AG08396 (cell line): ENCODE measurements at places on chromosomes 1 and 21.

DNA sequence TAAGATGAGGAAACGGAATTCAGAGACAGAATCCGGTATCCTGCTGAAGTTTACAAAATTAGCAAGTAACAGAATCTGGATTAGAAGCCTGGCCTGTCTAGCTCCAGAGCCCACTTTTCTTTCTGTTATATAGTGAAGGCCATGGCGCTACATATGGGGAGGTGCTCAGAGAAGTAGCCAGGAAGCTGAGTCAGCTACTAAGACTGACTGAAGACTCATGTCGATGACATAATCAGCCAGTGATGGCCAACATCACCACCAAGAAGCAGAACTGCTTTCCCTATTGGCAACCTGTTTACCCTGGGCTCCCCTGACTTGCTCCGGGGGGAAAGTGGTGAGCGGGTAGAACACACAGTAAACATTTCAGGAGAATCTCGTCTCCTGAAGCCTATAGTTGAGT, 18.8 kb downstream of the LRRC52 start:
- no peak for DNase-seq

- no peak for DNase-seq
Measured at GRCh38 chr1:210231846-210232510, 618 bp upstream of the SERTAD4 start.

GRCh38 chr21:42164818-42165217, 54.1 kb upstream of the ABCG1 start:
- no peak for DNase-seq

DNA sequence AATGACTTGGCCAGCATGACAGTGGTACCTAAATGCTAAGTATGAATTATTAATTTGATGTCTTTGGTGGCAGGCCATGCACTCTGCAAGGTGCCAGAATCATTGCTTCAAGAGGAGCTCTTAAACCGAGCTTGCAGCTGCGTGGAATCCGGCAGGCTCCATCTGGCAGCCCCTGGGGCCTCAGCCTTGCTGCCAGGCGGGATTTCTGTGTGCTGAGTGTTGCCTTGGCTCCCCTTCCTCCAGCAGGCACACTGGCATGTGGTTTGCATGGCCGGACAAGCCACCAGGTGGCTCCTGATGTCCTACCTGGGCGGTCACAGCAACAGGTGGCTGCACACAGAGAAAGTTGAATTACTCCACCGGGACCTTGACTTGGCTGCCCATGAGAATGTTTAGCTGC, 155.4 kb downstream of the URB2 start:
- DNase-seq, result no peak

DNA sequence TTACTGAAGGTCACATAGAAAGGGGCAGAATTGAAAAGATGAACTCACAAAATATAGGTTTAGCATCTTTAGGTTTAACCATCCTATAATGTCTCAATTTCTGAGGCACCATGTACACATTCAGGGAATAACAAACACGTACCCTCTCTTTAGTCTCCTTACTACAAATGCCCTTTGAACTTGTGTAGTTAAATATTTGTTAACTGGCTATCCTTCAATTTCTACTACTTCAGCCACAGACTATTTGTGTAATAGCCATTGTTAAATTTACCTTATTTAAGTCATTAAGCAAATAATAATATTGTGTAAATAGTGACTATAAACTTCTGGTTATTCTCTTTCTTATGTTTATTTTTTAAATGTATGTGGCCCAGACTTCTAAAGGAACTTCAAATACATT, 600.5 kb downstream of the KCNT2 start:
- no peak for DNase-seq

DNA sequence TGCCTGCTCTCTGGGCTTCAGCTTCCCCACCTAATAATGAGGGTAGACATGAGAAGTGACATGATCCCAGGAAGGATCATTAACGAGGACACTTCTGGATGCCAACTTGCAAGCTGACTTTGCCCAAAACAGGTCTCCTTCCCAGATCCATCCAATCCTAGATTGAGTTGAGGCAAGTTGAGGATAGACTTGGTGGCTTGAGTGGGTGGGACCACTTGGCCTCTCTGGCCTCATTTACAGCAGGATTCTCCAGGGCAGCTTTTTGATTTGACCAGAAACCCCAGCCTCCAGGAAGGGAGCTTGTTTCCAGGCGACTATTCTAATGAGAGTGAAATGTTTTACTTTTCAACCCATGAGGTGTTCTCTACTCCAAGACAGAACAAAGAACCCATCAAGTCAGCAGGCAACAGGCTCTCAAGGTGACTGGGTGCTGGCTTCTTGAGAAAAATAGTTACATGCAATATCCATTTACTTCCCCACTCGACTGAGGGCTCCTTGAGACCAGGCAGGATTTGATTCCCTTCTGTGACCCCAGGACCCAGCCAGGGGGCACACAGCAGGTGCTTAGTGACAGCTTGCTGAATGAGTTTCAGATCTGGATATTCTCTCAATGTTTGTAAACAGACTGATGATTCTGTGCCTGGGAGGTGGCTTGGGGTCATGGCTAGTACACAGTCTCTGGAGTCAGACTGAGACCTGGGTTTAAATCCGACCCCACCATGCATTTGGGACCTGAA, 128.2 kb downstream of the DMRTB1 start:
- DNase-seq, result no peak

- DNase-seq, result peak; percentile 46
Measured at GRCh38 chr1:55580845-55581332, 365.7 kb upstream of the USP24 start.

DNA sequence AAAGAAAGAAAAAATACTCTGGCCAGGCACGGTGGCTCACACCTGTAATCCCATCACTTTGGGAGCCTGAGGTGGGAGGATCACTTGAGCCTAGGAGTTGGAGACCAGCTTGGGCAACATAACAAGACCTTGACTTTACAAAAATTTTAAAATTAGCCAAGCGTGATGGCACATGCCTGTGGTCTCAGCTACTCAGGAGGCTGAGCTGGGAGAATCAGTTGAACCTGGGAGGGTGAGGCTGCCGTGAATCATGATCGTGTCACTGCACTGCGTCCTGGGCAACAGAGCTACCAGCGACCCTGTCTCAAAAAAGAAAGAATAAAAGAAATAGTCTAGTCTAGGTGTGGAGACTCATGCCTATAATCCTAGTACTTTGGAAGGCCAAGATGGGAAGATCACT, 22.3 kb downstream of the RRP1B start:
- DNase-seq, result no peak

DNA sequence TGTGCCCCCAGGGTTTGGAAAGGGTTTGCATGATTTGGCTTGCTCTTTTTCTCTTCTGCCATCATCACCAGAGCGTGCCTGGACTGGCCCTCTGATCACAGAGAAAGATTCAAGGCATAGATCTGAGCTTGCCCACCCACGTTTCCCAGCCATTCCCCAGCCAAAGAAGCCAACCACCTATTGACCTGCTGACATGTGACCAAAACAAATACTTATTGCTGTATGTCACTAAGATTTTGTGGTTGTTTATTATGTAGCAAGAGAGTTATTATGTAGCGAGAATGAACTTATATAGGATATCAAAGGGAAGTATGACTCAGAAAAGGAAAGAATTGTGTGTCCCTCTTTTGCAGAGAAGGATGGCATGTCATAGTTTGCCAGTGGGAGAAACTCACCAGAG, 59.9 kb downstream of the UBE2U start:
- no peak for DNase-seq

GRCh38 chr1:31752258-31752657, 11.9 kb downstream of the ADGRB2 start:
- DNase-seq, result no peak

GRCh38 chr1:151565502-151566189, 25.5 kb downstream of the TUFT1 start:
- DNase-seq, result no peak

- DNase-seq, result no peak
Measured at GRCh38 chr1:33294071-33295010, 26.6 kb downstream of the A3GALT2 start.

DNA sequence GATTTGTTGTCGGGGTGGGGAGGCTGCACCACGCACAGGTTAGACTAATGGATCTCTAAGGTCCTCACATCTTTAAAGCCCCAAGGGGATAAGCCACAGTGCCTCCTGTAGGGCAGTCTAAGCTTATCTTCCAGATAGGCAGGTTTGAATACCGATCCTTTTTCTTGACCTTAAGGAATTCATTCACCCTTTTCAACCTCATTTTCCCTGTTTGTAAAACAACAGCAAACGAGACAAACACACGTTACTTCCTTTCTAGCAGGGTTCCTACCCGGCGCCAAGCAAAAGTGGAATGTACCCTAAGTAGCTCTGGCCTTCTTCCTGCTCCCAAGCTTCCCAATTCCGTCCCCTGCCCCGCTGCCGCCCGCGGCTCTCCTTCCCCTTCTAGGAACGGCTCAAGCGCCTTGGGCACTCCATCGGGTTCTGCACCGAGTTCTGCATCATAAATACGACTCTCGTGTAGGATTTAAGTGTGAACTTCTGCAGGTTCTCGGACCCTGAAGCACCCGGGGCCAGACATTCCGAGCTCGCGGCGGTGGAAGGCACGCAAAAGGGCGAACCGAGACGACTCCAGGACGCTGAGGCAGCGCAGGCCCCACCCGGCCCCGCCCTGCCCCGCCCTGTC, 548 bp upstream of the CDC20 start:
- DNase-seq, result peak; percentile 50

- no peak for DNase-seq
Measured at GRCh38 chr1:214571281-214571680, 19.9 kb upstream of the PTPN14 start.

DNA sequence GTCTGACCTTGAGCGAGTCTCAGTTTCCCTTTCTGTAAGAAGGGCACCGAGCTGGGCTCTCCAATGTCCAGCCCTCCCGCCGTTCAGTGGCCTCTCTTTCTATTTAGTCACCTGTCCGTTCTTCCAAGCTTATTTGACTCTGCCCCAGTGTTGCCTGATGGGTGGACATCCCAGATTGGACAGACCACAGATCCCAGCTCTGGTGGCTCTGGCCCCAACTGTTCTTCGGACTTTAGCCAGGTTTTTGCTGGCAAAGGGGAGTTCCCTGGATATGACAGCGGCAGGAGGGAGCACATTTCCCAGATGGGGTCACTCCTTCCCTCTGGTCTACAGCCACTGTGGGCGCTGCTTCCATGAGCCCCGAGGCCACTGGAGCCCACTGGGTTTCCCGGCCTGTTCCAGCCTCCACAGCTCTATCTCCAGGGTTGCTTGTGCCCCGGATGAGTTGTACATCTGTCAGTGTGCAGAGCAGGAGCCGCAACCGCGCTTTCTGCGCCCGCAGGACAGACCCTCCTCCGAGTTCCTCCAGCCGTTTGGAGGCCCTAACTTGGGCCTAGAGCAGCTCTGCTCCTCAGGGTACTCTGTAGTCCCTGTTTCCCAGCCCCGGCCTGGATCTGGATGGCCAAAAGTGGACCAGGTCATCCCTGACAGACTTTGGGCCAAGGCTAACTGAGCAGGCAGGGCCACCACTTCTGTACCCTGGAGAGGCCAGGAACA, 3.8 kb downstream of the DMBX1 start:
- DNase-seq, result no peak

- DNase-seq, result no peak
Measured at GRCh38 chr21:9730866-9731265, 790.5 kb upstream of the TPTE start.

DNA sequence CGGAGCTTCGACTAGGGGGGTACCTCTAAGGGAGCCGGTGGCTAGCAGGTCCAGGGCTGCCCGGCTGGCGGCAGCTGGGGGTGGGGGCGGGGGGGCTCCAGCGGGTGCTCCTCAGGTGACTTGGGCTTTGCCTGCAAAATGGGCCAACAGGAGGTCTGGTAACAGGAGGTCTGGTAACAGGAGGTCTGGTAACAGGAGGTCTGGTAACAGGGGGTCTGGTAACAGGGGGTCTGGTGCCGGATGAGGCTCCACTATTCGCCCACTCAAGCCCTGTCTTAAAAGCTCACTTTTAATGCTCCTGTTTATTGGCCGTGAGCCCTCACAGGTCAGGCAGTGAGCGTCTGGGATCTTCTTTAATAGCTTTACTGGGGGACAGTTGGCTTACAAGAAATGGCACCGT, 40.4 kb upstream of the ACTRT2 start:
- no peak for DNase-seq

DNA sequence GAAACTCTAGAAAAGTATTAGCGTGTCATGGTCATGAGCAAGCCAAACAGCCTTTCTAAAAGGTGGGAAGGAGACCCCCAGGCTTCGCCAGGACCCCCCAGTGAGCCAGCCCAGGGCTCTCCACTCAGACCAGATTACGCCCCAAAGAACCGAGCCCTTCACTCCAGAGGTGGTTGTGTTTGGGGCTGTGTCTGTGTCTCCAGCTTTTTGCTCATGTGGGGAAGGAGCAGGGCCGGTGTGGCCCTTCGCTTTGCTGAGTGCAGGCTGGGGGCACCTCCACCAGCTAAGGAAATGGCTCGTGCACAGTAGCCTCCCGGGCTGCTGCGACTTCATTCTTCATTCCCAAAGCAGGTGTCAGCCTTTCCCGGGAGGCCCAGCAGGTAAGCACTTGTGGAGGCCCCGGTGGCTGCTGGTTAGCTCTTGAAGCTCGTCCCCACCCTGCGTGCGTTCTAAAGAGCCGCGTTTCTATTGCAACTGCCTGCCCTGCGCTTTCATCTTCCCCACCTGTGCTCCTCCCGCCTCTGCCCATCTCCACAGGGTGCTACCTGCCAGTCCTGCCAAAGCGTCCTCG, 531 bp downstream of the TSPEAR start:
- no peak for DNase-seq

DNA sequence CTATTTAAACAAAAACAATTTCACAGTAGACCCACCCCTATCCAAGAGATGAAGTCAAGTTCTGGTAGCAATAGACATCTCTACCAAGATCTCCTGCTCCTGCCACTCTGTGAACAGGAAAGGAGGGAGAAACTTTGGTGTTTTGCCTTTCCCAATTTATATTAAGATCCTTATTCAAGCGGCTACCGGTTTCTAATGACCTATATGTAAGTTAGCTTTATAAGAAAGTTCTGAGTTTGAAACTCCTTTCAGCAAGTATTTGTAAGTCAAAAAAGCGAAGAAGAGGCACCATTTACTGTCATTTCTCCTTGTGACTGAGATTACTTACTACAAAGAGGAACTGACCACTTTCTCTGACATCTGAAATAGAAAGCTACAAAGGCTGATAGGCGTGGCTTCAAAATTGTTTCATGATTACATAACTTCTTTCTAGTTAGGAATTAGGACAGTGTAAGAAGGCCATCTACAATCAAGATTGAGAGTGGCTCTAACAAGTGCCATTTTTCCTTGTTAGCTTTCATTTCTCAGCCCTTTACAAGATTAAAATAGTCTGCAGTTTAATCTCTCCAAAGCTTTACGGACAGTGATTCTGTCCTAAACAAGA, at the start of gene MNDA:
MNDA (plus strand) TSS at position 448 of the 604 bp plus-strand sequence. CDS start 10,803 bp downstream, outside the sequence.
- DNase-seq, result no peak

DNA sequence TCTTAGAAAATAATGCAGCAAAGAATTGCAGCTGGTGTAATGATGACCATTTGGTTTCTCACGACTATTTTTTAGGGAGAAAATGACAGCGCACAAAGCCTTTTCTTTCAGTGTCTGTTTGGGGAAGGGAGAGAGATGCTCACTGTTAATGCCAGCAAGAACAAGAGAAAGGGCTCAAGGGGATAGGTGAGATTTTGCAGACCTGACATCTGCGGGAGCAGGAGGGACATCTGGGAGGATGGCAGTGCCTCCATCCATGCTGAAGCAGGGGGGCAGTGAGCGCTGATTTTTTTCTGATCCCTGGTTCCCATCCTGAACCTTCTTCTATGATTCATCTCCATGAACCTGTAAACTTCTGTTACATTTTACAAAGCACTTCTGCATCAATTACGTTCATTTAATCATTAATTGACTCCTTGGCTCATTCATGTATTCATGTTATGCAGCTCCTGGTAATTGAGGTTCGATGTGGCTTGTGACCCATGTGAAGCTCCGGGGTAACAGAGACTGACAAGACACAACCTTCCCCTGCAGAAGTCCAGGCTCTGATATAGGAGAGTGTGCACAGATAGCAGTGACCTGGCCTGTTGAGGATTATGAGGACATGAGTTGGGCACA, 595.3 kb downstream of the PTPRU start:
- DNase-seq, result no peak
